ENCODE measurements at places on chromosomes 7 and 10.

- H3K27me3 ChIP-seq, result no peaks in the 10 kb centered on the region
- H3K4me1 ChIP-seq, result no peaks in the 10 kb centered on the region
- H3K4me3 ChIP-seq, result no peak overlapping the region
- no peaks in the 10 kb centered on the region for H3K36me3 ChIP-seq
Measured at GRCh38 chr7:113460067-113460466, 341.7 kb upstream of the SMIM30 start.

DNA sequence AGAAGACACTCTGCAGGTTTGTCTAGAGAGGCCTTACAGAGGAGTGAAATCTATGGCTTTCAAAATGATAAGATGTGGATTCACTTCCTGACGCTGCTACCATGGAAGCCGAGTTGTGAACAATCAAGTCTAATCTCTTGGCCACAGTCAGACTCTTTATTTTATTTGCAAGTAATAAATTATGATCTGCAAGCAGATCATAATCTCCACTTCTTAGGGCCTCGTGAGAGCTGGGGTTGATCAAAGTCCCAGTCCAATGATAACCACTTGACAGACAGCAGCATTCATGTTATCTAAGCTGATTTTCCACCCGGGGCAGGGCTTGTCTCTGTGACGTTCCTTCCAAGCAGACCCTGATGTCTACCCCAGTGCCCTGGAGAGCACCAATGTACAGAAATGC is 776.4 kb upstream of the AUTS2 start:
- H3K36me3 ChIP-seq, result no peaks in the 10 kb centered on the region
- no peak overlapping the region for H3K4me3 ChIP-seq
- DNase-seq, result no peak
- H3K27ac ChIP-seq, result no peak overlapping the region
- H3K4me1 ChIP-seq, result no peaks in the 10 kb centered on the region
- H3K27me3 ChIP-seq, result no peaks in the 10 kb centered on the region

GRCh38 chr7:71385330-71385729 is 253.4 kb downstream of the GALNT17 start:
- H3K27me3 ChIP-seq, result no peaks in the 10 kb centered on the region
- H3K4me3 ChIP-seq, result no peak overlapping the region
- no peaks in the 10 kb centered on the region for H3K36me3 ChIP-seq

- H3K4me3 ChIP-seq, result no peak overlapping the region
- H3K4me1 ChIP-seq, result no peaks in the 10 kb centered on the region
- no peak overlapping the region for H3K27ac ChIP-seq
- DNase-seq, result peak; percentile 2
- H3K36me3 ChIP-seq, result no peaks in the 10 kb centered on the region
Measured at GRCh38 chr7:44283381-44284211, 41.8 kb downstream of the CAMK2B start.

DNA sequence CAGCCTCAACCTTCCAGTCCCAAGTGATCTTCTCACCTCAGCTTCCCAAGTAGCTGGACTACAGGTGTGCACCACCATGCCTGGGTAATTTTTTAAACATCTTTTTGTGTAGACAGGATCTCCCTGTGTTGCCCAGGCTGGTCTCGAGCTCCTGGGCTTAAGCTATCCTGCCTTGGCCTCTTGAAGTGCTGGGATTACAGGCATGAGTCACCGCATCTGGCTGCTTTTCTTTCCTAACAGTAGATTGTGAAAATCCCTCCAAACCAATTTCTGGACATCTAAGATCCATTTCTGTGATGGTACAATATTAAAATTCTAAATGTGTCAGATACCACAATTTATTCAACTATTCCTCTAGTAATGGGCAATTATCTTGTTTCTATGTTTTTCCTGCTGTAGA is 38.7 kb downstream of the RAB18 start:
- no peaks in the 10 kb centered on the region for H3K27me3 ChIP-seq
- H3K4me1 ChIP-seq, result peaks cover 19% of the 10 kb centered on the region
- H3K27ac ChIP-seq, result no peak overlapping the region

- H3K27ac ChIP-seq, result no peak overlapping the region
- peak overlapping the region; percentile 18 for H3K4me3 ChIP-seq
- H3K27me3 ChIP-seq, result peaks cover 2% of the 10 kb centered on the region
- no peaks in the 10 kb centered on the region for H3K36me3 ChIP-seq
Measured at GRCh38 chr7:98335411-98335977, 54.0 kb downstream of the BRI3 start.

GRCh38 chr10:35961501-35961900 is 319.4 kb upstream of the FZD8 start:
- no peaks in the 10 kb centered on the region for H3K4me1 ChIP-seq
- no peak for DNase-seq
- no peaks in the 10 kb centered on the region for H3K36me3 ChIP-seq
- no peaks in the 10 kb centered on the region for H3K27me3 ChIP-seq
- no peak overlapping the region for H3K4me3 ChIP-seq

DNA sequence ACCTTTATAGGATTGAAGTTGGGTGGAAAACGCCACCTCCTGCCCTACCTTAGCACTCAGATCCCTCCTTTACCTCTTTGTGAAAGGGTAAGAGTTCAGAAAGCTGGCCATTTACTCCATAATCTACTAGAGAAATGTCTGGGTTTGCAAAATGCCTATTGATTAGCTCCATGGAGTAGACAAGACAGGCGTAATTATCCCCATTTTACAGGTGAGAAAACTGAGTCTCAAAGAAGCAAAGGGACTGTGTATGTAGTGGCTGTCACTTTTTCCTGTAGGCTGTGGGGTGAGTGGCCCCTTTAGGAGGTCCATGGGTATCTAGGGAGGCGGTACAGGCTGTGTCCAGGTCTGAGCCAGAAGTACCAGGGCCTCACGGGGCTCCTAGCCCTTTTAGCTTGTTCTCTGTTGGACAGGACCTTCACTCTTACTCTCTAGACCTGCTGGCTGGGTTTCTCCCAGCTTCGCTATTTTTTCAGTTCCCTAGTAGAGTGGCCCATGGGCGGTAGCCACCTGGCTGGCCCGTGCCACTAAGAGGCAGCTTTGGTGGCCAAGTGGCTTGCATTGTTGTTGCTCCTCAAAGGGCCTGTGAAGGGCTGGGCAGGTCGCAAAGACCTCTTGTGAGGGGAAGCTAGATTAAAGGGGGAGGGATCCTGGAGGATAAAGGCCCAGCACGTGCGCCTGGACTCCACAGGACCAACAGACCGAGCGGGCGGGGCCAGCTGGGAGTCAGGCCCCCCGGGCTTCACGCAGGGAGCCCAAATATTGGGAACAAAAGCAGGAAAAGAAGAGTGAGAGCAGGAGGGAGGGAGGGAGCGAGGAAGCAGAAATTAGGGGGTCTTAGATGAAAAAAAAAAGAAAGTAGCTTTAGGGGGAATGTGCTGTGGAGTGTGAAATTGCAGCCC is 4.7 kb upstream of the PAX2 start:
- H3K36me3 ChIP-seq, result no peaks in the 10 kb centered on the region
- peaks cover 29% of the 10 kb centered on the region for H3K4me1 ChIP-seq
- H3K27me3 ChIP-seq, result peaks cover 86% of the 10 kb centered on the region
- no peak overlapping the region for H3K27ac ChIP-seq
- no peak for DNase-seq
- no peak overlapping the region for H3K4me3 ChIP-seq

DNA sequence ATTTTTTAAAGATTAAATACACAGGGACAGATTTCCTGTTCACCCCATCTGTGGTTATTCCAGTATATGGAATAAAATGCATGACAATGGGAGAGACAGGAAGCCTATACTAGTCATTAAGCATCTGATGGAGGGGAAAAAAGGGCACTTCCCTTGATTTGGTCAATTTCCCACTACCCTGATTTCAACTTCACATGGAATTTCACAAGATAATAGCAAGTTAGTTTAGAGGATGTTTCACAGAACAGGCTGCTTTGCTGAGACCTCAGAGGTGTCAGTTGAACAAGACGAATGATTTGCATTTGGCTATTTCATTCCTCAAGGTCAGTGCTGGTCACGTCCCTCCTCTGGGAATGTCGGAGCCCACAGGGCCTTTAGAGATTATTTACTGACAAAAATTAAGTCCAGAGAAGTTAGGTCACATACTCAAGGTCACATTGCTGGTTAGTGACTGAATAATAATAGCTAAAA is 4.7 kb upstream of the ITPRIP start:
- H3K27ac ChIP-seq, result no peak overlapping the region
- no peak overlapping the region for H3K4me3 ChIP-seq
- H3K27me3 ChIP-seq, result no peaks in the 10 kb centered on the region
- H3K4me1 ChIP-seq, result peaks cover 24% of the 10 kb centered on the region
- DNase-seq, result no peak
- no peaks in the 10 kb centered on the region for H3K36me3 ChIP-seq

GRCh38 chr7:91185771-91186170 is 78.5 kb upstream of the FZD1 start:
- no peaks in the 10 kb centered on the region for H3K36me3 ChIP-seq
- H3K4me1 ChIP-seq, result no peaks in the 10 kb centered on the region
- no peak overlapping the region for H3K27ac ChIP-seq
- H3K27me3 ChIP-seq, result peaks cover 2% of the 10 kb centered on the region
- no peak for DNase-seq
- H3K4me3 ChIP-seq, result no peak overlapping the region

GRCh38 chr10:22722626-22723169 is 8.3 kb upstream of the PIP4K2A start:
- DNase-seq, result no peak
- H3K4me1 ChIP-seq, result peaks cover 21% of the 10 kb centered on the region
- no peak overlapping the region for H3K4me3 ChIP-seq
- H3K27ac ChIP-seq, result no peak overlapping the region

- DNase-seq, result no peak
- H3K4me3 ChIP-seq, result no peak overlapping the region
Measured at GRCh38 chr10:57675125-57675524, 592.6 kb downstream of the IPMK start.

DNA sequence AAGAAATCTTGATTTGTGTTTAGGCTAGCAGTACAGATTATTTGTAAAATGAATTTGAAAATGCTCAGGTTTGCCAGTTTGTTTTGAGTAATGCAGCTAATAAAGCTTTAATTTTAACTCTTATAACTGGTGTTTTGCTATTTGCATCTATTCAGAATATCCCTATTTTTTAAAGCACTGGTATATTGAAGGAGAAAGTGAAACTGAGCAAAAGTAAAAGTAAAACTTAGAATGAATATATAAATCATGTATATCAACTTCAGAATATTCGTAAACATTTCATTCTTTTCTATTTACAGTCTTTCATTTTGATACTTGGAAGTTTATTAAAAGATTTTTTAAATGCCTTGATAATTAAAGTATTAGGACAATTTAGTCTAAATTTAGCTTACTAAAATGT is 26.2 kb downstream of the TASOR2 start:
- H3K36me3 ChIP-seq, result peaks cover 18% of the 10 kb centered on the region
- no peaks in the 10 kb centered on the region for H3K27me3 ChIP-seq
- peaks cover 58% of the 10 kb centered on the region for H3K4me1 ChIP-seq
- H3K27ac ChIP-seq, result no peak overlapping the region
- no peak for DNase-seq

- H3K27me3 ChIP-seq, result no peaks in the 10 kb centered on the region
- no peak overlapping the region for H3K4me3 ChIP-seq
- peaks cover 32% of the 10 kb centered on the region for H3K4me1 ChIP-seq
- DNase-seq, result no peak
- no peak overlapping the region for H3K27ac ChIP-seq
Measured at GRCh38 chr10:28363376-28363775, 60.5 kb upstream of the MPP7 start.

DNA sequence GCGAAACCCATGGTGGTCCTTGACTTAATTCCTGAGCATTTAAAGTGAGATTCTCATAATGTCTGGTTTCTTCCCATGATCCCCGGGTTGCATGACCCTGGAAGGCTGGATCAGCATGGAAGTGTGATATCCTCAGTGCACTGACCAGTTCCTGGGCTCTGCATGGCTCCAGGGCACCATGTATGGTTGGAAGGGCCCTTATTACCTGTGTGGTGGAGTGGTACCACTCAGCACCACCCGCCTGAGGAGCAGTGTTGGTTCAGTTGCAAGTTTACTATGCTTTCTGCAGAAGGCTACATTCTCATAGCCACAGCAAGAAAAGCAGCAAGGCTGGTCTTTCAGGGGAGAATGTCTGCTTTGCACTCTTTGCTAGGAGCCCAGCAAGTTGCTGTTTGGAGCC is 325.7 kb upstream of the MKI67 start:
- H3K36me3 ChIP-seq, result no peaks in the 10 kb centered on the region
- H3K4me3 ChIP-seq, result no peak overlapping the region
- no peaks in the 10 kb centered on the region for H3K4me1 ChIP-seq
- peaks cover 2% of the 10 kb centered on the region for H3K27me3 ChIP-seq
- DNase-seq, result no peak

GRCh38 chr7:154857728-154858681 is 144.9 kb downstream of the PAXIP1 start:
- H3K27me3 ChIP-seq, result peaks cover 2% of the 10 kb centered on the region
- DNase-seq, result no peak

- H3K27me3 ChIP-seq, result no peaks in the 10 kb centered on the region
- no peak for DNase-seq
- no peak overlapping the region for H3K27ac ChIP-seq
- peaks cover 81% of the 10 kb centered on the region for H3K4me1 ChIP-seq
Measured at GRCh38 chr7:55477781-55478374, 94.4 kb downstream of the VOPP1 start.

DNA sequence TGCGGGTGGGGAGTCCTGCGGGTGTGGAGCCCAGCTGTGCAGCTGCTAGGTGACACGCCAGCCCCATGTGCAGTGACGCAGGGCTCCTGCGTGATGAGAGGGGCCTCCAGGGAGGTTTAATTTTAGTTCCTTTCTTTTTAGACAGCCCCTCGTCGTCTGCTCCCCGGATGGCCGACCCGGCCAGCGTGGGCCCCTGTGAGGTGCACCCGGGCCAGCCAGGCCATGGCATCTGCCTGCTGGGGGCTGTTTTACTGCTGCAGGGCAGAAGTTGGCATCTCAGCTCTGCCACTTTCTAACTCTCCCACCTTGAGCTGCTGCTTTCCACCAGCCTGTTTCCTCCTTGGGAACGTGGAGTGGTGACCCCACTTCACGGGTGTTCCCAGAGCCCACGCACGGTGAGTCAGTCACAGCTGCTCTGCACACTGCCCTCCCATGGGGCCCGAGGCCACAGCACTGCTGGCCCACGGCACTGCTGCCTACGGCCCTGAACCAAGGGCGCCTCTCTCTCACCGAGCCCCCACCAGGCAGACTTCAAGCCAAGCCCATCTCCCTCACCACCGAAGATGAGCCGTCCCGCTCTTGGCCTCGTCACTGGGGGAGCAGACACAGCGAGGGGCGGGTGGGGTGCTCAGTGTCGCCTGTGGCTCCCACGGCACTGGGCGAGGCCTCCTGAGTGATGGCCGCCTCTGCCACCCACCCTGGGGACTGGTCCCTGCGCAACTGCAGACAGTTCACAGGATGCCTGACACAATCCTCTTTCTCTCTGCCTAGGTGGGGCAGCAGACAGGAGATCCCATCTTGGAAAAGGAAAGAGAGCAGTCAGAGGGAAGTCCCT is 21.3 kb downstream of the CYP2W1 start:
- H3K4me1 ChIP-seq, result no peaks in the 10 kb centered on the region
- no peak for DNase-seq
- no peak overlapping the region for H3K27ac ChIP-seq
- H3K27me3 ChIP-seq, result no peaks in the 10 kb centered on the region

GRCh38 chr7:149330914-149331567 is 69.0 kb downstream of the ZNF783 start:
- H3K4me3 ChIP-seq, result no peak overlapping the region
- H3K27ac ChIP-seq, result no peak overlapping the region
- peaks cover 11% of the 10 kb centered on the region for H3K27me3 ChIP-seq
- H3K4me1 ChIP-seq, result no peaks in the 10 kb centered on the region

- no peak overlapping the region for H3K4me3 ChIP-seq
- no peak overlapping the region for H3K27ac ChIP-seq
- no peaks in the 10 kb centered on the region for H3K27me3 ChIP-seq
- no peaks in the 10 kb centered on the region for H3K4me1 ChIP-seq
Measured at GRCh38 chr7:123398921-123399320, 135.5 kb downstream of the IQUB start.

Measured in activated CD4-positive, alpha-beta T cell treated with anti-CD3 and anti-CD28 coated beads for 36 hours (primary cell).